ENCODE measurements at places on chromosomes 7 and 10.

DNA sequence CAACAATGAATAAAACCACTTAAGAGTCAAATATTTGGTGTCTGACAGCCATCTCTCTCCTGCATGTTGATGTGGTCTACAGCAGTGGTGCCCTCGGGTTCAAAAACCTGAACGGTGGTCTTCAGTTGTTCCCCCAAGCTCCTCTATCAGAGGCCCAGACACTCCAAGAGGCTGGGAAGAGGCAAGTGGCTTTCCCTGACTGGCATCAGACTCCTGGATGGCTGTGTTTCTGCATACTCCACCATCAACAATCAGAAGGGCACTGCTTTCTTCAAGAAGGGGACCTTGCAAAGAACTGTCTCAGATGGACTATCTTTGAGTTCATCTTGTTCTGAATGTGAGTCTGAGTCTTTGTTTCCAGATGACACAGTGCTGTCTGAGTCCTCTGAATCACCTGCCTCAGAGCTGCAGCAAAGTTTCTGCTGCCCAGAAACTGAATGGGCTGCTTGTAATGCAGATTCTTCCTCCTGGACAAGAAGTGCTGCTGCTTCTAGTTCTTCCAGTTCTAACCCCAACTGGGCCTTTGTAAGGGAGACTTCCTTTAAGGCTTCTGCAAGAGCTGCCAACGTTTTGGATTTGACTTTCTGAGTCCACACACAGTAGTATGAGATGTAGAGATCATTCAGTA lies 5.9 kb upstream of the SGMS1 start:
- DNase-seq = no peak

DNA sequence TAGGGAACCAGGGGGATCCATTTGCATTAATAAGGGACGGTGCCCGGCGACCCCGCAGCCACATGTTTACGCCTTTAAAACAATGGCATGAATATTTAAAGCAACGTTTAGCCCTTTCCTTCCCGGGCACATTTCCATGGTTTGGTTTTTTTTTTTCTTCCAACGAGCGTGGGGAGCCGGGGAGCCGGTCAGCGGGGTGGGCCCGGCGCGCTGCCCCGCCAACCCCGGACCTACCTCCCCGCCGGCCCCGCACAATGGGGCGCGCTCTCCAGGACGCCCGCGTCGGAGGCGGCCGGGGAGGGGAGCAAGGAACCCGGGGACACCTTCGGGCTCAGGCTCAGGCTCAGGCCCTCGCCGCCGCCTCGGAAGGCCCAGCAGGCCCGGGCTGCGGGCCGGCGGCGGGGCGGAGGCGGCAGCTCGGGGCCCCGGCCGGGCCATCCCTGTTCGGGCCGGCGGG lies 1.0 kb downstream of the SEPHS1 start:
- peak; percentile 32 for DNase-seq

DNA sequence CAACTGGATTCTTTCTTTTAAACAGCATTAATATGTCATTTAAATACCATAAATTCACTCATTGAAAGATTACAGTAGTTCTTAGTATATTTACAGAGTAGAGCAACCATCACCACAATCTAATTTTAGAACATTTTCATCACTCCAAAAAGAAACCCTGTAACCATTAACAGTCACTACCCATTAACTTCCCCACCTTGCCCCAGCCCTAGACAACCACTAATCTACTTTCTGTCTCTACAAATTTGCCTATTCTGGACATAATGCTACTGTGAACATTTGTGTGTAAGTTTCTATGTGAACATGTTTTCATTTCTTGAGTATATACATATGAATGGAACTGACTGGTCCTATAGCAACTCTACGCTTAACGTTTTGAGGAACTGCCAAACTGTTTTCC lies 42.4 kb downstream of the P4HA1 start:
- no peak for DNase-seq

DNA sequence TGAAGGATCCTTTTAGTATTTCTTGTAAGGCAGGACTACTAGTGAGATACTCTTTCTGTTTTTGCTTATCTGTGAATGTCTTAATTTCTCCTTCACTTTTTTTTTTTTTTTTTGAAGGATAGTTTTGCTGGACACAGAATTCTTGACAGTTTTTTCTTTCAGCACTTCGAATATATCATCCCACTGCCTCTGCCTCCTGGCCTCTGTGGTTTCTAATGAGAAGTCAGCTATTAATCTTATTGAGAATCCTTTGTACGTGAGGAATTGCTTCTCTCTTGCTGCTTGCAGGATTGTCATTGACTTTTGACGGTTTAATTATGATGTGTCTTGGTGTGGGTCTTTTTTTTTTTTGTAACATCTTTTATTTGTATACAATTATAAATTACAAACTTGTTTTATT lies 12.6 kb upstream of the WAC start:
- no peak for DNase-seq

- DNase-seq = peak; percentile 40
Measured at GRCh38 chr10:3961082-3961481, 176.1 kb upstream of the KLF6 start.

GRCh38 chr7:831596-832166 lies 595 bp upstream of the SUN1 start:
- peak; percentile 44 for DNase-seq

DNA sequence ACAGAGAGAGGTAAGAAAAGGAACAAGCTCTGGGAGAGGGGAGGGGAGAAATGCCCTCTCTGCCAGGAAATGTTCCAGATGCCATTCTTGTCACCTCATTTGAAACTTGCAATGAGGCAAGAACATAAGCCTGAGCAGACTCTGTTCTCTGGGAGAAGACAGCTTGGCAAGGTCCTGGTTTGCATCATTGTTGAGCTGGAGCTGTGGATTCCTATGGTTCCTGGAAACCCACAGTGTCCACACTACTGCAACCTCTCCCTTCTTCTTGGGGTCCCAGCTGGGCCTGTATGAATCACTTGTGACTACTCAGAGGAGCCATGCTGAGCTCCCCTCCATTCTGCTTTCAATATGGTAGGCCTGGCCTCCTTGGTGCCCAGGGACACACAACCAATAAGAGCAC lies 60.8 kb upstream of the HECTD2 start:
- DNase-seq = no peak

DNA sequence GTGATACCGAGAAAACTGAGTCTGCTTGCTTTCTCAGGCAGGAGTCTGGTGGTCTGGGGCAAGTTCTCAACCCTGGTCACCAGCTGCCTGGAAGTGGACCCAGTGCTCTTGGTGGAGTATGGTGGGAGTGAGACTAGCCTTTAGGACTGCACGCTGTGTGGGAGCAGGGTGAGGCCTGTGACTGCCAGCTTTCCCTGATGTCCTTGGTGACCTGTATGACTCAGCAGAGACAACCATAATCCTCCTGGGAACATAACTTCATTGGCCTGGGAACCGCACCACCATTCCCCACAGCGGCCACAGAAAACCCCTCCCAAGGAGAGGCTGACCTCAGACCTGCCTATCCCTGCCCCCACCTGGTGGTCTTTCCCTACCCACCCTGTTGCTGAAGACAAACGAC lies 139.5 kb upstream of the CHRM2 start:
- DNase-seq = no peak

DNA sequence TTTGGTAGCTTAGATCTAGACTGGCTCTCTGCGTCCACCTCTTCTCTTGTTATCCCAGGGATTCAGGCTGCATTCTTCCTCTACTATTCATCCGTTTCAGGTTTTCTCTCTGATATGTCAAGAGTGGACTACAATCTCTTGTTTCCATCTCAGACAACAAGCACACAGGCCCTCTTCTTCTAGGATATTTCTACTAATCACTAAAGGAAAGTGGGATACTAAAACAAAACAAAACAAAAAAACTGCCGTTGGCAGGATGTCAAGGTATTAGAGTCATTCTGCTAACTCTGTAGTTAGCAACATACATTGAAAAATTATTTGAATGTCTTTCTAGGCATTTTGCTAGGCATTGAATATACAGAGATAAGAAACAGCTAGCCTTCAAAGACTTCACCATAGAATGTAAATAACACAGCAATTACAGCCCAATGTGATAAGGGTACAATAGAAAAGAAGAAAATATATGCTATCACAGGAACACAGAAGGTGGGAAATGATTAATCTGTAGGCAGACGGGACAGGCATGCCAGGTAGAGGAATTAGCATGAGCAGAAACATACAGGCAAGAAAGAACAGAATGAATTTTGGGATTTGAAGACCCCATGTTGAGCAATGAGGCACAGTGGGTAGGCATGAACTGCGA lies 210.5 kb downstream of the CSTF2T start:
- DNase-seq = no peak

DNA sequence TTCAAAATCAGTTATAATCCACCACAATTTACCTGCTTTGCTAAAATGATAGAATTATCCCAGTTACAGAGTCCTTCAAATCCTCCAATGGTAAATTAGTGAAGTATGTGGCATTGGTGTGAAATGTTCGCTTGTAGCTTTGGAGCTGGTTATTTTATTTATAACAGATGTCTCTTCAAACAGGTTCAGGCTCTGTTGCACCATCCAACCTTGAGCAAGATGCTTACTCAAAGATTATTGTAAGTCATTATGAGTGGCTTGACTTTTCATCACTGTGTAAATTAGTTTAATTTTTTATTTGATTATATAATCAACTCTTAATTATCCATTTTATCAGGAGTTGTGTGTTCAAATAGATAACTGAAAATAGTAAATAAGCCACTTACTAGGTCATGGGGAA lies 99.4 kb downstream of the BTRC start:
- no peak for DNase-seq

DNA sequence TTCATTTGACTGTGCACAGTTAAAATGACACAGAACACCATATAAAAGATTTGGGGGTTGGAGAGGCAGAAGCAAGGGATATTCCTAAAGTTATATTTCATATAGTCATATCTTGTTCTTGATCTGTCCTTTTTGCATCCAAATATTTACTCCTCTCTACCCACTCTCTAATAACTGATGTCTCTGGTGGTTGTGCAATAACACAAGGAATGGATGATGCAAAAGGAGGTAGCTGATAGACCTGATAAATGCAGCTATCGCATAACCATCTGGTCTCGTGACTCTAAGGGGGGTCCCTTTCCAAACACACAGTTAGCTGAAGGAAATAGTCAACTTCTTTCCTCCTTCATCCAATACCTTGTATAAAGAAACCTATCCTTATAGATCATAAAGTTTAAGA lies 123.1 kb downstream of the POLR1F start:
- no peak for DNase-seq

DNA sequence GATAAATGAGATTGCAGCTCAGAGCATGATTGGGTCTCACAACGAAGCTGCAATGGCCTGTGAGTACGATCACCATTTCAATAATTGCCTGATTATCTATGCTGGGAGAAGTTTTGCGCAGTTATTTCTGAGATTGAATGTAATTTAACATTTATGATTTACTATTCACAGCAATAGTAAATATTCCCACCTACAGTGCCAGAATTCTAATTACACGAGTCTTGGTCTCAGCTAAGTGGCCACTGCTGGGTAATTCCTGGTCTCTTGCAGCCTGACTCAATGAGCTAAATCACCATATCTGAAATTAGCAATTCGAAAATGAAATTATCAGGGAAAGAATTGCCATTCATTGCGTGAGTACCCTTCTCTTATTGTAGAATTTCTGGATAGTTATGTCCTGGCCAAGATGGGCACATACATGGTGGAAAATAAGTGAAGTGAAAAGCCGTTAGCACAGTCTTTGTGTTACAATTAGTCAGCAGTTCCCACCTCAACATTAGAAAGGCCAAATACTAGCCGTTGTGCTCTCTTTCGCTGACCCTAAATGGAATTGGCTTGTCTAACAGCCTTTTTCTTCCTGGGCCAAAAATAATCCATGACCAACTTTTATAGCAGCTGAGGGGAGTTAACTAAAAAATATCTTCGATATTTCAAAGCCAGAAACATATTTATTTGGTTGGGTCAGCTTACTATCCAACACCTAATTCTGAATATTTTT lies 681.0 kb upstream of the C7orf33 start:
- no peak for DNase-seq

GRCh38 chr10:93437086-93437945 lies 44.8 kb downstream of the MYOF start:
- DNase-seq = no peak
